ENCODE measurements at places on chromosomes 2 and 18.

DNA sequence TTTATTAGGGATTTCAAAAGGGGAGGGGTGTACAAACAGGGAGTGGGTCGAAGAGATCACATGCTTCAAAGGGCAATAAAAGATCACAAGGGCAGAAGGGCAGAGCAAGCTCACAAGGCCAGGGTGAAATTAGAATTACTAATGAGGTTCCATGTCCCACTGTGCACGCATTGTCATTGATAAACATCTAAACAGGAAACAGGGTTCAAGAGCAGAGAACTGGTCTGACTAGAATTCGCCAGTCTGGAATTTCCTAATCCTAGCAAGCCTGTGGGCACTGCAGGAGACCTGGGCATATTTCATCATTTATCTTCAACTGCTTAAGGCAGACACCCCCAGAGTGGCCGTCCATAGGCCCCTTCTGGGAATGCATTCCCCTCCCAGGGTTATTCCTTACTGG lies 408.2 kb downstream of the ZNF804A start:
- no peak for DNase-seq

- DNase-seq = no peak
These were observed at the start of gene POU3F3 for GRCh38 chr2:104853534-104854497. Gene POU3F3 (plus strand): TSS chr2:104854115. CDS start chr2:104855511, 1,396 bp downstream.

- DNase-seq = no peak
These were observed 4.6 kb downstream of the CXCR4 start for GRCh38 chr2:136113209-136113971.

DNA sequence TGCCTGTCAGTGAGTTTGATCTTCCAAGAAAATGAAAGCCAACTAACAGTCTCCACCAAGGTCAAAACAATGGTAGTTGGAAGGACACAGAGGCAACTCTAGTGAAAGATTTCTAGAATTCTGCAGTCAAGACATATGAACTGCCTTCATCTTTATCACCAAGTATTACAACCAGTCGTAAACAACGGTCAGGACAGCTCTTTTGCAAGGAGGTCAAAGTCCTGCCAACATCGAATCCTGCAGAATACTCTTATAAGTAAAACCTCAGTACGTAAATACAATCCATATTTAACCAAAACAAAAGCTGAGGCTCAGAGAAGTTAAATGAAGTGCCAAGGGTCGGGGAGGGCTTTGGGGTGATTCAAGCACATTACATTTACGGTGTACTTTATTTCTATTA lies 3.1 kb downstream of the FEZ2 start:
- no peak for DNase-seq

GRCh38 chr2:100840519-100840918 lies 20.6 kb downstream of the NPAS2 start:
- DNase-seq = no peak

DNA sequence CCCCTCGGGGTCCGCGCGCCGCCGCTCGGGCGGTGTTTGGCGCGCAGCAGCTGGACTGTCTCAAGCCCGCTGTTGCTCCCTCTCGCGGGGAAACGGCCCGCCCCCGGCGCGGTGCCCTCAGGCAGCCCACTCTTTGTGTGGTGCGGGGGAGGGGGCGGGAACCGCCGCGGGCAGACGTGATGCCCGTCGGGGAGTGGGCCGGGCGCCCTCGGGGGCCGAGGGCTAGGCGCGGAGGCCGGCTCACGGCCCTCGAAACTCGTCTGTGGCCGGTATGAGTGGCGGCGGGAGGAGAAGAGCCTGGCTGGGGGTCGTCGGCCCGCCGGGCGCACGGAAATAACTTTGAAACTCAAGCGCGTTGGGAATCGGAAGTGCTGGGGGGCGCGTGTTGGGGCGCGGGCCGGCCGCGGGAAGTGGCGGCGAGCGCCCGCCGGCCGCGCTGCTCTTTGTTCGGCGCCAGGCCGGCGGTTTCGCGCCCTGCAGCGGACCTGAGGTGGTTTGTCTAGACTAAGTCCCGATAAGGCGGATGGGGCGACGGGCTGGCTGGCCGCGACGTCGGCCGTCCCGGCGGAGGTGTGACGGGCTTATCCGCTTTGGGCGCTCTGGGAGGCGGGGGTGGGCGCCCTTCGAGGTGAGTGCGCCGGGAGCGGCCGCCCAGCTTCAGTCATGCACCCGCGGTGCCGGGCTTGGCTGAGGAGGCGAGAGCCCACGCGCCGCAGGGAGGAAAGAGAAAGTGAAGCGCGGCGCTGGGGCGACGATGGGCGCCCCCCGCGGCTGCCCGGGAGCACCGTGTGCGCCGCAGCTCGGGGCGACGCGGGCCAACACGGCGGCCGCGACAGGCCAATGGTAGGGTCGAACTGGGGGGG lies 679 bp downstream of the PTMA start:
- DNase-seq = no peak

DNA sequence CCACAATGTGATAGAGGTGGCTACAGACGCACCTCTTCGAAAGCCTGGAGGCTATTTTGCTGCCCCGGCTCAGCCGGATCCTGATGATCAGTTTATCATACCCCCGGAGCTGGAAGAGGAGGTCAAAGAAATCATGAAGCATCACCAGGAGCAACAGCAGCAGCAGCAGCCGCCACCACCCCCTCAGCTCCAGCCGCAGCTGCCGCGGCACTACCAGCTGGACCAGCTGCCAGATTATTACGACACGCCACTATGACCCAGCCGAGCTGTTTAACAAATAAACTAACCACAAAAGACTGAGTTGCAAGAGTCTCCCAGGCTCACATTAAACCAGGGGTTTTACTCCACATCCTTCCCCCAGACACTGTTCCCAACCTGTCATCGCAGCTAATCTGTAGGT lies 263.8 kb downstream of the PHLPP1 start:
- no peak for DNase-seq

GRCh38 chr2:64323197-64323596 lies 130.8 kb upstream of the LGALSL start:
- no peak for DNase-seq
